ENCODE measurements at places on chromosomes 7 and 10.
A peak's percentile ranks its signal among the peaks of the same experiment; 100 is the strongest.

GRCh38 chr10:37855636-37856035 is 1.8 kb downstream of the ZNF248 start:
- DNase-seq: no peak

GRCh38 chr10:83516788-83517187 is 622.5 kb upstream of the GHITM start:
- no peak for DNase-seq

GRCh38 chr7:187227-187927 is 5.0 kb upstream of the FAM20C start:
- DNase-seq: no peak

DNA sequence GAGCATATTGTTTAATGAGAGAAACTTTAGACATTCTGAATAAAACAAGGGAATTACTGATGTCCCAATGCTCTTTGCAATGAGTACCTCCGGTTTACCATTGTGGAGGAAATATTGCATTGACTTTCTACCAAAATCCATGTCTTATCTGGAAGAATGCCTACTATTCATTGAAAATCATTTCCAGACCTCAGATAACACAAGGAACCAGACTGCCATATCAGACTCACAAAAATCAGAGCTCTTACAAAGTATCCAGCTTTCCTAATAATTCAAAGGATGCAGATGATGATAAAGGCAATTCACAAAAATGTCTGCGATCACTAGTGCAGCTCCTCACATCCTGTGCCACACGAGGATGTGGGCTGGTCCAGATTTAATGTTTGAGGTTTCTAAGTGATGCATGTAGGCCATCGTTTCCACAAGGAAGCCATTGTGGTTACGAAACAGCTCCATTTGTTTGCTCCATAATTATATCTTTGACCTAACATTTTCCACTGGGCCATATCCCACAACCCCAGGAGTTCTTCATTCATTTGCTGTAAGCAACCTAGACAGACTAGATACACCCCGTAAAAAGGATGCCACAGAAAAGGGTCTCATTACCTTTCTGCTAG is 831.1 kb upstream of the C7orf33 start:
- peak; percentile 3 for DNase-seq

DNA sequence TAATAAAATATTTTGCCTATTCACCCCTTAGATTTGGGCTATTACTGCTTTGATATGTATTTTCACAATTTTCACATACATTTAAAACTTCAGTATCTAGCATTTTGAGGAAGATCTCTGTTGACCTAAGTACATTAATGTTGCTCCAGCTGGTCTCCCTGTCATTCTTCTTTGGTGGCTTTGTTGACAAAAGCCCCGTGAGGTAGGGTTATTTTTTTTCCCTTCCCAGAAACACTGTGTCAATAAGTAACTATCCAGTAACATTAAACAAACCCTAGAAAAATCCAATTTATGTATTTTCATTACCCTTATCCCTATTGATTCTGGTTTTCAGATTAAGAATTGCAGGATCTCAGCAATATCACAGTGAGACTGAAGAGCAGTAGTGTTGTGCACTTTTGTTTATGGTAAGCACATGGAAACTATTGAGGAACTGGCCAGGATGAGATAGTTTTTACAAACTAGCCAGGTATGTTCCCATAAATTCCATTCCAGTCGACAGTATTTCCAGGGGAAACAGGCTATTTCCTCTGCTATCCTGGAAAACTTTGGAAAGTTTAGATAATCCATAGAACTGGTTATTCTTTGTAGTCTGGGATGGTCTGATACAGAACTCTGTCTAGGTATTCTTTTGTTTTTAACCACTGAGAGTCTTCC is 198.2 kb downstream of the PON1 start:
- no peak for DNase-seq

- DNase-seq: no peak
Measured at GRCh38 chr10:103841519-103841918, 13.9 kb downstream of the SH3PXD2A start.

- no peak for DNase-seq
Measured at GRCh38 chr10:86944907-86945306, 12.5 kb downstream of the MMRN2 start.

GRCh38 chr7:92621026-92621540 is 30.9 kb upstream of the FAM133B start:
- DNase-seq: peak; percentile 94

GRCh38 chr7:3961857-3962503 is 660.9 kb downstream of the SDK1 start:
- no peak for DNase-seq

- peak; percentile 62 for DNase-seq
Measured at GRCh38 chr10:31315453-31315852, 3.6 kb upstream of the ZEB1 start.

DNA sequence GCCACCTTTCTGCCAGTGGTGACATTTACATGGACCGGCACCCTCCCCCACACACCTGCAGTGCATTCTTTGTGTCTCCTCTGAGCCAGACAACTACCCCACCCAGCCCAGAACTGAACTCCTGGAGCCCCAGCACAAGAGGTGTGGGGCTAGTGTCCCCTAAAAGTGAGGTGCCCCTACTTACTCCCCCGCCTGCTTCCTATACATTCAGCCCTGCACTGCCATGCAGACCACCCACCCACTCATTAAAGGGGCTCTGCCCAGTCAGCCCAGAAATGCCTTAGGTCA is 1.9 kb downstream of the SAP25 start:
- DNase-seq: no peak

DNA sequence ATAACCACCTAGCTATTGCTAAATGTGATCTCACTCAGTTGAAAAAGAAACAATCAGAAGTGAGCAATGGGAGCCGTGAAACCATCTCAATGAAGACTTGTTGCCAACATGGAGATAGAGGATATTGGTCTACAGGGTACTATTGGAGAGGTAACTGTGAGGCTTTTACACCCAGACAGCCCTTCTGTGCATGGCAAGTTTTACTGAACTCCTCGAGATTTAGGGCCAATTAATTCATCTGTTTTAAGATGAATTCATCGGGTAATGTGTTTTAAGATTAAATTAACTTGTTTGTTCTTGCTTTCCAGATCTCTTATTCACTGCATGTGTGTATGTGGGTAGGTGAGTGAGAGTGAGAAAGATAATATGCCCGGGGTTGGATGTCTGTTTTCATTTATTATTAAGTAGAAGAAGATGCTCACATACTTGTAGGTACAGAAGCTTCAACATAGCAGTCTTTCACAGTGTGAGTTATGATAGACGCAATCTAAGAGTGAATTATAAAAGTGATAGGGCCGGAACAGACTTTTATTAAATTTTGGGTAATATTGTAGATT is 323.8 kb downstream of the EXOC4 start:
- no peak for DNase-seq

GRCh38 chr7:13898957-13899670 is 90.4 kb downstream of the ETV1 start:
- no peak for DNase-seq

GRCh38 chr7:129855935-129856717 is 96.6 kb downstream of the UBE2H start:
- DNase-seq: no peak

DNA sequence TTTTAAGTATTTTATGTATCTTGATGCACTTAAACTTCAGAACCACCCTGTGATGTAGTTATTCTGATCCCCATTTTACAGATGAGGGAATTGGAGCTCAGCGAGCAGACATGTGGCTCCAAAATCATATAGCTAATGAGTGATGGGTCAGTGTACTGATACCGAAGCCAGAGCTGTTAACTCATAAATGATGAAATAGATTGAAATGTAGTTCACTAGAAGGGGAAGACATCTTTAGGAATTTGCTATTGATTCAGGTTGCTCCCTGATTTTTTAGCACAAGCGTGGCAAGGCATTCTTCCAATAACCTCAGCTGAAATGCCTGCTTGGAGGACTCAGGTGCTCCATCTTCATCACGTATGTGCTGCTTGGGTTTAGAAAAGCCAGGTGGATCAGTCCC is 228.8 kb downstream of the PTEN start:
- peak; percentile 38 for DNase-seq

- peak; percentile 67 for DNase-seq
Measured at GRCh38 chr7:114922652-114923402, 933 bp downstream of the MDFIC start.

DNA sequence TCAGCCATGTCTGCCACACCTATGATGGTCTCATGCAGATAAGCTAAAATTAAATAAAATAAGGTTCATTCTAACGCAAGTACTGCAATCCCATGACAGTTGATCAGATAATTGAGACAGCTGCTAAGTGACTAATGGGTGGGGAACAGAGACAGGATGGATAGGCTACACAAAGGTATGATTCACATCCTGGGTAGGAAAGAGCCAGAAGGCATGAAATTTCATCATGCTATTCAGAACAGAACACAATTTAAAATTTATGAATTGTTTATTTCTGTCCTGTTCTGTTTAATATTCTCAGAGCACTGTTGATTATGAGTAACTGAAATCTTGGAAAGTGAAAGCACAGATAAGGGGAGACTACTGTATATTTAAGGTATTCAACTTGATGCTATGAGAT is 381.8 kb upstream of the SORCS1 start:
- DNase-seq: peak; percentile 70

- no peak for DNase-seq
Measured at GRCh38 chr7:17134786-17135185, 163.7 kb upstream of the AHR start.

GRCh38 chr7:84108787-84109186 is 85.8 kb downstream of the SEMA3A start:
- no peak for DNase-seq

DNA sequence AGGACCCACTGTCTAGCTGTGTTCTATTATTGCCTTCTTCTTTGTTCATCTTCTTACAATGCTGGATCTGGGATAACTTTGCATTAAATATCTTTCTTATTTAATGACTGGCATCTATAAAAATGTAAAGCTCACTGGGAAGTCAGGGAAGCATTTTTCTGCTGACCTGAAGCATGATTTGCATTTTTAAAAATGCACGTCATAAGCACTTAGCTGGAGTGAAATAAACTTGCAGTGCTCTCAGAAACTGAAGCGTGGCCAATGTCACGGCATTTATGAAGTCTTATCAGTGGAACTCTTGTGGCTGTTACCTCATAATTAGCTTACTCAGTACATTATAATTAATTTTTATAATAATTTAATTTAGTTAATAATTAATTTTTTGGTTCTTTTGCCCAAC is 59.1 kb downstream of the FRMD4A start:
- peak; percentile 13 for DNase-seq

DNA sequence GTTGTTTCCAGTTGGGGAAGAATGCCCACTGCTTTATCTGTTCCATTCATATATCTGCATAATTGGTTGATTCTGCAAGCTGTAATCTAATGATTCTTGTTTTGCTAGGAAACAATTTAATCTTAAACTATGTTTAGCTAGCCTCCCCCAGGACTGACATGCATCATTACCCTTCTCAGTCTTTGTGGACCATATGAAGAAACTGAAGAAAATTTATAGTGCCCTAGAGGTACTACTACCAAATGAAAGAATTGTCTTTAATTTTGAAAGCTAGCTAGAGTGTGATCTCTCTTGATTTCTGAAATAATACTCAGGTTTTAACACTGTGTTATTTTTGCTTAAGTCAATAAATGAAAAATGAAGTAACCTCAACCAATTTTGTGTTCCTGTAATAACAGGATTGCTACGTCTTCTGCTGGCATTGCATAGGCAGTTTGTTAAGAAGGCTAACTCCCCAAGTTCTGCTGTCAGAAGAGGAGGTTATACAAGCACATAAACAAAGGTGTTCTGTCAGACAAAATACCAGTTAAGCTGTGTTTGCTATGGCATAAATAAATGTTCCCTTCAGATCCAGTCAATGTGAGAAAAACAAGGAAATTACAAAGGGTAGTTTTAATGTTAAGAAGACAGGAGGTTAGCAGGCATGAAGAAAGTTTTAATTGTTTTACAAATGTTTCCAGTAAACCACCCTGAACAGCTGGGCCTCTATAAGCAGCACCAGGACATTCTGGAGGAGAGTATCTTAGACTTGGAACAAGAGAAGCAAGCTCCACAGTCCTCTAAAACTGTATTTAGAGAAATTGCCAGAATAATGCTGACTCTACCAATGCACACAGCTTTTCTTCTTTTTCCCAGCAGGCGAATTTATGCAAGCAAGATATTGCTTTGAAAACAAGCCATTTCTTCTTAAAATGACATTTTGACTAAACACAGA is 90.3 kb upstream of the CTTNBP2 start:
- no peak for DNase-seq

- DNase-seq: peak; percentile 49
Measured at GRCh38 chr7:55964261-55965099, at the start of gene NIPSNAP2. Gene NIPSNAP2 (plus strand): TSS chr7:55964585. CDS start chr7:55964610, 25 bp downstream.

- DNase-seq: peak; percentile 27
Measured at GRCh38 chr7:134154581-134155130, 27.5 kb downstream of the LRGUK start.

DNA sequence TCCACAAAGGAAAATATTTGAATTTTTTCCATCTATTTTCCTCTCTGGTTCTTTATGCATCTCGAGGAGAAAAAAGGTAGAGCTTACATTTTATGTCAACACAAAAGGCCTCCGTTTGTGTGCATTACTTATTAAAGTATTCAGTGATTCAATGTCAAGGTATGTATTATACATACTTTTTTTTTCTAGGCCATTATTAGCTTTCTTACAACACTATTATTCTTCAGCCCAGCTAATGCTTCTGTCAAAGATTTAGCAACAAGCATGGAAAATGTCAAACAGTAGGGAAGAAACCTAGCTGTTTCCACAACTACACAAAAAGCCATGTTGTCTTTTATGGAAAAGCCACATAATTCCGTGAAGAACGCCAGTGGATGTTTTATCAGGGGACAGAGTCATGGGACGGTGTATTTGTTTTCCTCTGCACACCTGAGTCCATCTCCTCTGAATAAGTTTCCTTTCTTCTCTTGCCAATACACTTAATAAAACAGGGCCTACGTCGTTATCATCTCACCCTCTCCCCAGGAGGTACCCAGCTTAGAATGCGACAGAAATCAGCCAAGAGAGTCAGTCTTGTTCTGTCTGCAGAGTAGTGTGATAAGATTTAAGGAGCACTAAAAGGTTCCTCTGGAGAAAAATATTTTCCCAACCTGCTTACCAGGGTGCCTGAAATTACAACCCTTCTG is 209.7 kb upstream of the AUTS2 start:
- peak; percentile 74 for DNase-seq

All from fibroblast of upper back skin (primary cell).